ENCODE measurements at places on chromosomes 4 and X.
A peak's percentile ranks its signal among the peaks of the same experiment; 100 is the strongest.

DNA sequence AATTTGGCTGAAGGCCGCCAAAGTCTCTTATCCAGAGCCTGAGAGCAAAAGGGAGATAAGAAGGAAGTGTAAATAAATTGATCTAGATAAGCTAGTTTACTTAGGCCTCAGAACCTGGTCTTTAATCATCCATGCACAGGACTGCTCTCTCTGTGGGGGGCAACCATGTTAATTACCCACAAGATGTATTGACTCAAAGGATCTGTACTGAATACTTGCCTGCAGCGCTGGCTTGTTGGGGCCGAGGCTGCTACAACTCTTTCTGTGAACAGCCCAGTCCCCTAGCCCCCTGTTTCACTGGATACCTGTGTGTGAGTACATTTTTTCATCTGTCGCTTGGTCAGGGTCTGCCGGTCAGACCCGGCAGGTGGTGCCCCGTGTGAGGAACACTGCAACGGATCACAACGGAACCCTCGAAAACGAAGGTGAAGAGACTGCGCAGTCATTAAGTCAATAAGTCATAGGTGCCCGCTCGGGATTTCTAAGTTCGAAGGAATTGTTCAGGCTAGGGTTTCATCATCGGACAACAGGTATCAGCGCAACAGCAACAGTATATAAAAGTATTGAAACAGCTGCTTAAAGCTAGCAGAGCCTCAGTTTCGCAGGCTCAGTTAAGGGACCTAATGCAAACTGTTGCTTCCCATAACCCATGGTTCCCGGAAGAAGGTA, 8.3 kb downstream of the MAGEA11 start:
- DNase-seq: no peak

GRCh38 chr4:931194-931959, 739 bp downstream of the GAK start:
- DNase-seq: peak; percentile 46

DNA sequence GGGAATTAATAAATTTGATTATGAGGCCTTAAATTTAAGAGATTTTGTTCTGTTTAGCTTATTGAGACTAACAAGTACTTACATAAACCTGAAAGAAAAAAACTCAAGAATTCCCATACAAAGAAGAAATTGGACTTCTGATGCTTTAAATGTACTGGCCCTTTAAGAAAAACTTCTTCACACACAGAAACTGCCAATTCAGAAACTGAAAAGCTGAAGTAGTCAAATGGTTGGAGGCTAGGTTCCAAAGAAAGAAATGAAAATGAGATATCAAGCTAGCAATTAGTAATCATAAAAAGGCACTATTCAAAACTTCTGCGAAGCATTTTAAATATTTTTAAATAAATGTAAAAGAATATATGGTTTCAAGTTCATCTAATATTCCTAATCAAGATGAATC, 151.3 kb downstream of the THOC2 start:
- DNase-seq: no peak

- DNase-seq: no peak
Measured at GRCh38 chr4:13592220-13592619, 35.3 kb downstream of the BOD1L1 start.

- DNase-seq: no peak
Measured at GRCh38 chrX:47815901-47816845, 20.5 kb upstream of the ZNF81 start.

DNA sequence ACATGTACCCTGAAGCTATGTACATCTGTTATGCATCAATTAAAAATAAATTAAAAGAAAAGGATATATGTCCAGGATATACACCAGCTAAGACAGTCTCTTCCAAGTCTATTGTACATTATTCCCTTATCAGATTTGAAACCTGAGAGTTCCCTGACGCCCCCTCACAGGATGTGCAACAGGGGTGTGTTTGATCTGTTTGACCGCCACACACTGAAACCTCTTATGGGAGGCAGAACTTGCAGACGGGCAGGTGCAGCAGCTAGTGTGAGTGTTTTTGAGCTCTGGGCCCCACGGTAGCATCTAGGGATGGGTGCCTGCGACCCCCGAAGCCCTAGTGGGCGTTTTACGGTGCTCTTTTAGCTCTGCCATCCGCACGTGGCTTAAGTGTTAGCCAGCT, 4.7 kb downstream of the XG start:
- no peak for DNase-seq

GRCh38 chrX:119809185-119809666, 17.8 kb upstream of the RPL39 start:
- no peak for DNase-seq

DNA sequence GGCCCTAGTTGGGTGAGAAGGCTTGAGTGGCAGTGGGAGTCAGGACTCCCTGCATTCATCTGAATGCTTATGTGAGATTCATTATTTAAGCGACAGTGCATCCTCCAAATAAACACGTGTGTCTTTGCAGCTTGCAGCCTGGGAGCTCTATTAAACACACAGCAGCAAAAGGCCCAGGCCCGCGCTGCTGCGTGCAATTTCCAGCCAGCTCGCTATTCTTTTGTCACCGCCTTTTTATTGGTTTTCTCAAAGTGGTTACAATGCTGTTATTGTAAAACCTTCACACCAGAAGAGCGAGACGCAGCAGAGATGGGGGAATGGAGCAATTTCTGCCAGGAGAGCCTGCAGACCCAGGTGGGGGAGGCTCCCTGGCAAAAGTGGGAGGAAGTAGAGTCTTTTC, 252.5 kb downstream of the BCOR start:
- DNase-seq: no peak

- DNase-seq: no peak
Measured at GRCh38 chr4:182189103-182189878, 53.9 kb upstream of the TENM3 start.

GRCh38 chr4:169015186-169015623, 5.2 kb upstream of the CBR4 start:
- DNase-seq: no peak

GRCh38 chrX:152038804-152039203, 64.3 kb upstream of the GABRE start:
- no peak for DNase-seq

- no peak for DNase-seq
Measured at GRCh38 chrX:10795721-10796120, 175.3 kb upstream of the MID1 start.

Measured in activated T-cell treated with anti-CD3 and anti-CD28 coated beads, Interleukin-2, amount 50 U/mL, for 24 hours (primary cell).